Keratinocyte (primary cell): ENCODE measurements at places on chromosomes 2 and 18.
A peak's percentile ranks its signal among the peaks of the same experiment; 100 is the strongest.

DNA sequence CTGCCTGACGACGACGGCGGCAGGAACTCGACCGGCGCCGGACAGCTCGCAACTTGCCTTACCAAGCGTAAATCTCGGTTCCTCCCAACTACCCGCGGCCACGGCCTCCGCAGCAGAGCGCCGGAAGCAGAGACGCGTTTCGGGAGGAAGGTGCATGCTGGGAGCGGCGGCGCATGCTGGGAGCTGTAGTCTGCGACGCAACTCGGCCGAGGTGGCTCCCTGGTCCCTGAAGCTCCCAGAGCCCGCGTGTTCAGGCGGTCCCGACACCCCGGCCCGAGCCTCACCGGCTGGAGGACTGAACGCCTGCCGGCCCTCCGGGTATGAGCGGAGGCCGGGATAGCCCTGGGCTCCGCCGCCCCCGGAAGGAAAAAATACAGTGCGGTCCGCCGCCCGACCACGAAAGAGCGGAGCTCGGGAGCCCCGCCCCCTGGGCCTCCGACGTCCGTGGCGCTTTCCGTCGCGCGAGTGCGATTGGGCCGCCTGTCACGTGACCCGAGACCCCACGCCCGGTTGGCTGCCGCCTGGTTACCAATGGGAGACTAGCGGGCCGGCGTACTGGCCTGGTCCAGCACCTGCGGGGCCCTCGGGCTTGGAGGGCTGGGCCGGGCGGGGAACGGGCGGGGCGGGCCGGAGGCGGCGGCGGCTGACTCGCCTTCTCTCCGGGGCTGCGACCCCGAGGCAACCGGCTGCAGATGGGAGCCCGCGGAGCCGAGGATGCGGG, at the start of gene CAPN10:
TSS of gene CAPN10 (plus strand) at position 537 of the 721 bp plus-strand sequence. CDS start at position 715, 178 bp downstream.
- DNase-seq: peak; percentile 69

DNA sequence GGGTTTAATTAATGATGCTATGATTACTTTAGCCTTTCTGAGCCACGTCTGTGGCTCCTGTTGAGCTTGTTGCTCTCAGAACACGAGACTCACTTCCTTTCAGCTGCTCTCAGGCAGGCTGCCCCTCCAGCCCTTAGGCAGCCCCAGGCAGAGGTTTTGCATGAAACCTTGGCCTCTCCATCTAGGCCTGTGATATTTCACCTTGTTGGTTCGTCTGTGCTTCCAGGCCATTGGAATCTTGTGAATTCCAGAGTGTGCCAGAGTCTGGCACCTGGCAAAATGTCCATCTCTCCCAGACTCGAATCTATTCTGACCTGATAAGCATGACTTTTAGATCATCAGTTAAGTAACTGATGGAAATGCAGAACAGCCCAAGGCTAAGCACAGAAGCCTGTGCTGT, 254.1 kb downstream of the LOXHD1 start:
- DNase-seq: no peak

- no peak for DNase-seq
Measured at GRCh38 chr2:121976926-121977325, 221.5 kb downstream of the TSN start.

GRCh38 chr2:98935111-98935770, 784 bp downstream of the CRACDL start:
- DNase-seq: no peak

DNA sequence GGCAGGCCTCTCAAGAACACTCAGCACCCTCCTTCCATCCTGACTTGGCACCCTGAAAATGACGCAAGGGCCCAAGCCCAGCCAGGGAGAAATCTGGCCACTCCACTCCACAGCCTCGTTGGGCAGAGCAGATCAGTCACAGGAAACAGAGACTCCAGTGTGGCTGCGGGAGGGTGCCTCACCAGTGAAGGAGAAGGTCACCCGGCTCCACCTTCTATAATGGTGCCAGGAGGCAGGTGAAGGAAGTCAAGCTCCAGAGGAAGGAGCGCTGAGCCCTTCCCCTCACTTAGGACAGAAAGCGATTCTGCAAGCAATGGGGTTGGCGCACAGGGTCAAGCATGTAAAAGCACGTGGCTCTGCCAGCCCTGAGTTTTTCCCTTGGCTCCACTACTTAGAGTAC, 35.3 kb downstream of the CRACDL start:
- no peak for DNase-seq

DNA sequence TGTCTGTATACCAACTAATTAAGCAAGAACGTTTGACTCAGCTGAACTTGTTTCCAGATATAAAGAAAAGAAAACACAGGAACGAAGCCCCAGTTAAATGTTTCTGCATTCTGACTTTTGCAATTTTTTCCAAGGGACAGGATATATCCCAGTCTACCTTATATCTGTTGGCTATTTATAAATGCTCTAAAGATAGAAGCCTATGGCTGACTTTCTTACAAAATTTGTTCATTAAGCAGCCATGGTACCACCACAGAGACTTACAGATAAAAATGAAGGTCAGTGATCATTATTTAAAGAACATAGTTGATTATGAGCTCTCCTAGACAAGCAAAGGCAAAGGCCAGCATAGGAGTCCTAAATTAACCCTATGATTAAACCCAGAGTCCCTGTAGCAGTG, 462.7 kb upstream of the SPHKAP start:
- no peak for DNase-seq

DNA sequence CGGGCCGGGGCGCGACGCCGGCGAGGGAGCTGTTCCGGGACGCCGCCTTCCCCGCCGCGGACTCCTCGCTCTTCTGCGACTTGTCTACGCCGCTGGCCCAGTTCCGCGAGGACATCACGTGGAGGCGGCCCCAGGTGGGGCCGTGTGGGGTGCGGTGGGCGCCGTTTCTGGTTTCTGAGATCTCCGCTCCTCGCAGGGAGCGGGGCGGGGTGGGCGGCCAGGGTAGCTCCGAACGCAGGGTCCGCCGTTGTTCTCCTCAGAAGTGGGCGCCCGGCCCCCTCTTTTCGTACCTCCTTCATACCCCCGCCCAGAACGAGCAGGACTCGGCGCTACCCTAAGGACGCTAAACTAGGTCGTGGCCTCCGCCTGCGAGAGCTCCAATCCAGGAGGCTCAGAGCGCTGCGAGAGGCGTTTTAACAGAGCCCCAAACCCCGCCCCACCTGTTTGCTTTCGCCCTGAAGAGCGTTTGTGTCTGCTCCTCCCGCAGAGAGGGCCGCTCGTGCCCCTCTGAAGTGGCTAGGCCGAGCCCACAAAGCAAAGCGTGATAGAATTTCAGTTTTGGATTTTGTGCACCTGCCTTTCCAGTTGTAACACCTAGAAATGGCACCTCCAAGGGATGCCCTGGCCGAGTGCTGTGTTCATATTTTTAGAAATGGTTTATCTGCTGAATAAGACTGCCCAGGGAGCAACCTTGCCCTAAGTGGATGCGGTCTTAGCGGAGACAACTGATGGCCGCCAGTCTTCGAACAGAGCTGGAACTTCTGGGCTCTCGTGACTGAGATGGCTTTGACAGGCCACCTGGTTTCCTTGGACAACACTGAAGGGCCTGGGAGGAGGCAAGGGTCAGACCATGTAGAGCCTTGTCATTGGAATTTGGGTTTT, 626 bp downstream of the CAPN10 start:
- no peak for DNase-seq
